Skeletal muscle cell (primary cell): ENCODE measurements at places on chromosomes 11 and 22.

DNA sequence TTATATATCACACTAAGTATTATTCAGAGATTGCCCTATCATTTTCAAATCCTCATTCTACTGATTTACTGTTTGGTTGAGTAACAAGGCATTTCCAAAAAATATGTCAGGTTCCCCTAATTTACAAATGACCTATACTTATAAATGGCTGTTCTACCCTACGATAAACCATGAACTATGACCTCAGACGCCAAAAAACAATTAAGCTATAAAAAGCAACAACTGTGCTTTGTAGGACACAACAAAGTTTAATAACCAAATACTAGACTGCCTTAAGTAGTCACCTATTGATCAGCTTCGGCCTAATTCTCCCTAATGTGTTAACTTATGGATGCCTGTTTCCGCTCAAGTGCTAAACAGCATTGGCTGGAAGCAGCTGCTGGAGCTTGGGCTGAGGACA lies 53.2 kb downstream of the PICALM start:
- no peak for DNase-seq

DNA sequence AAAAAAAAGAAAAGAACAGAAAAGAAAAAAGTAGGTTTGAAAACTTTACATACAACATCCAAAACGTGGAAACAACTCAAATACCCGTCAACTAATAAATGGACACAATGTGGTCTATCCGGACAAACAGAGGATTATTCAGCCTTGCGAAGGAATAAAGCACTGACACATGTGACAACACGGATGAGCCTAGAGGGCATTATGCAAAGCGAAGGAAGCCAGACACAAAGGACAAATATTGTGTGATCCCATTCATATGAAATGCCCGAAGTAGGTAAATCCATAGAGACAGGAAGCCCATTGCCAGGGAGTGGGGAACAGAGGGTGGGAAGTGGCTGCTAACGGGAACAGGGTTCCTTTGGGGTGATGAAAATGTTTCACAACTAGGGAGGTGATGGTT lies 11.8 kb downstream of the RFPL1 start:
- DNase-seq: no peak

DNA sequence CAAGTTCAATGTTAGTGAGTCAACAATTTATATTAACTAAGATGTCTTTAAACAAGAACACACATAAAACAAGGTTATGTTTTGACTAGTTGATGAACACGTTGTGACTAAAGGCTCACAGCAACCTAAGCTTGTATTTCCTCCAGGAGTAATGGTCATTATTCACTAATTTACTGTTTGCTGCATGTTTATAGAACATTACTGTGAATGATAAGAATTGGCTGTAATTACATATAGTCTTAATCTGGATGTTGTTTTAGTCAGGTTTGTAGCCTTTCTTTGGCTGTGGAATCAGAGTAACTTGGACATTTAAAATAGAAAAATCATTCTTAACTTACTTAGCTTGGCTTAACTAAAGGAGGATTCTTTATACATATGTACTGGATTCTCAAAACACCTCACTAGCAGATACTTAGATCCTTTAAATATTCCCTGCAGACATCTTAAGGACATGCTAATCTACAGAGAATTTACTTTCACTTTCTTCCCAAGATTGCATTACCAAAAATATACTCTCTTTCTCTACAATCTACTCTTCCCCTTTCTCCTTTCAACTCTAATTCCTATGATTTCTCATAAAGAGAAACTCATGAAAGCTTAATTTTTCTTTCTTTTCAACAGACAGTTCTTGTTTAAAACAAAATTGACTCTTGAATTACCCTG lies 319.7 kb upstream of the CTSC start:
- DNase-seq: no peak

GRCh38 chr11:45599161-45599943 lies 66.1 kb downstream of the CHST1 start:
- DNase-seq: no peak

GRCh38 chr22:23071230-23072076 lies 1.1 kb downstream of the GNAZ start:
- no peak for DNase-seq

- no peak for DNase-seq
These were observed 14.2 kb downstream of the ZBTB44 start for GRCh38 chr11:130300567-130300966.

GRCh38 chr11:70146299-70146698 lies 56.8 kb upstream of the FADD start:
- no peak for DNase-seq

GRCh38 chr11:74397501-74398243 lies 561 bp downstream of the PGM2L1 start:
- DNase-seq: no peak

GRCh38 chr22:50271519-50271970 lies 1.4 kb upstream of the MAPK11 start:
- DNase-seq: no peak

- DNase-seq: no peak
These were observed 5.5 kb upstream of the MYO18B start for GRCh38 chr22:25736378-25737011.

DNA sequence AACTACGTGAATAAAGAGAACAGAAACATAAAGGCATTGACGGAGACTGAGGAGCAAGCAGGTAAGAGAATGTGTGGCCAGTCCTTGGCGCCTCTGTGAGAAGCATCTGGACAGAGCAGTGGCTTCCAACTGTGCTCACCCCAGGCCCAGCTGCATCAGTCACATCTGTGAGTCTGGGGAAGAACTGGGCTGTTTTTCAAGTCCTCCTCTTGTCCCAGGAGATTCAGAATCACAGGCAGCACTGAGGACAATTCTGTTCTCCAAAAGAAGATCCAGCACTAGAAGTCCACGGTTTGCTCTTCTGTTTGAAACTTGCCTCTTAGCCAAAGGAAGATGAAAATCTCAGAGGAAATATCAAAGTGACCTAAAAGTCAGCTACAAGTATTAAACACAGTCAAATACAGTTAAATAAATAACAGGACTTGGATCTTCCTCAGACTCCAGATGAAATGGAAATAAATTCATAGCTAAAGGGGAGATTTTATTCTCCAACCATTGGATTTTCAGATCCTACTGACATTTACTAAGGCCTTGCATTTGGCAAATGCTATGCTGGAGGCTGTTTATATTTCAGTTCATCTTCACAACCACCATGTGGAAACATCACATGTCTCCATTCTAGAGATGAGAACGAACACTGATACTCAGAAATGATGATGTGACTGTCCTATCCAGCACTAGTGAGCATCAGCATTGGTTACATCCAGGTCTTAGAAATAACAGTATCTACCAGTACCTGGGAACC lies 14.1 kb downstream of the FAM181B start:
- no peak for DNase-seq

DNA sequence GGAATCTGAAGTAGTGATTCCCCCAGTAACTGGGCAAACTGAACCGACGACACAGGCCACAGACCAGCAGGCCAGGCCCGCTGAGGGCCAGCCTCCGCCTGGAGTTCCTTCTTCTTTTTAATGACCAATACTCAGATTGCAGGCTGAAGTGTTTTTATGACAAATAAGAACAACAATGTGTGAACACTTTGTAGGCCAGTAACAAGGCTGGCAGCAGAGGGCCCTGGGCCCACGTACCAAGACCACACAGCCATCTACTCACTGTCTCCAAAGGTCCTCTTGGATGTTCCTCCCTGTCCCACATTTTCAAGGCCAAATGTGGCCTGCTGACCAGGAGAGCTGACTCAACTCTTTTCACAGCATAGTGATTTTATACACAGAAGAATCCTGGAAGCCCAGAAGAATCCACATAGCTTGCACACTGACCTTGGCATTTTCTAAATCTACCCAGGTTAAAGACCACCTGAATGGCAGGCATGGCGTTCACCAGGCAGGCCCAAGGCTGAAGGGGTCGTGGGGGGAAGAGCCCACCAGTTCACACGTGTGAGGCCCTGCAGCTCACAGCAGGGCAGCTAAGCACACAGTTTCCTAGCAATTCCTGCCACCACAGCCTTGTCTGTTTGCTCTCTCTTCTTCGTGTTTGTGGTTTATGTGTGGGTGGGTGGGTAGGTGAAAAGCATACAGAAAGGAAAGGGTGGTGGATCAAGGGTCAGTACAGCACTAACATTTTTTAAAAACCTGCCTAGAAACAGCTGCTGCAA lies 13.3 kb downstream of the SMCO4 start:
- no peak for DNase-seq

DNA sequence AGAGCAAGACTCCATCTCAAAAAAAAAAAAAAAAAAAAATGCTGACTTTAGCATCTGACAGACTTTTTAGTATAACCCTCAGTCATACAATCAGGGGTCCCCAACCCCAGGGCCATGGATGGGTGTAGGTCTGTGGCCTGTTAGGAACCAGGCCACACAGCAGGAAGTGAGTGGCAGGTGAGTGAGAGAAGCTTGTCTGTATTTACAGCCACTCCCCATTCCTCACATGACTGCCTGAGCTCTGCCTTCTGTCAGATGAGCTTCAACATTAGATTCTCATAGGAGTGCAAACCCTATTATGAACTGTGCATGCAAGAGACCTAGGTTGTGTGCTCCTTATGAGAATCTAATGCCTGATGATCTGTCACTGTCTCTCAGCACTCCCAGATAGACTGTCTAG lies 3.3 kb downstream of the FAM227A start:
- DNase-seq: no peak

DNA sequence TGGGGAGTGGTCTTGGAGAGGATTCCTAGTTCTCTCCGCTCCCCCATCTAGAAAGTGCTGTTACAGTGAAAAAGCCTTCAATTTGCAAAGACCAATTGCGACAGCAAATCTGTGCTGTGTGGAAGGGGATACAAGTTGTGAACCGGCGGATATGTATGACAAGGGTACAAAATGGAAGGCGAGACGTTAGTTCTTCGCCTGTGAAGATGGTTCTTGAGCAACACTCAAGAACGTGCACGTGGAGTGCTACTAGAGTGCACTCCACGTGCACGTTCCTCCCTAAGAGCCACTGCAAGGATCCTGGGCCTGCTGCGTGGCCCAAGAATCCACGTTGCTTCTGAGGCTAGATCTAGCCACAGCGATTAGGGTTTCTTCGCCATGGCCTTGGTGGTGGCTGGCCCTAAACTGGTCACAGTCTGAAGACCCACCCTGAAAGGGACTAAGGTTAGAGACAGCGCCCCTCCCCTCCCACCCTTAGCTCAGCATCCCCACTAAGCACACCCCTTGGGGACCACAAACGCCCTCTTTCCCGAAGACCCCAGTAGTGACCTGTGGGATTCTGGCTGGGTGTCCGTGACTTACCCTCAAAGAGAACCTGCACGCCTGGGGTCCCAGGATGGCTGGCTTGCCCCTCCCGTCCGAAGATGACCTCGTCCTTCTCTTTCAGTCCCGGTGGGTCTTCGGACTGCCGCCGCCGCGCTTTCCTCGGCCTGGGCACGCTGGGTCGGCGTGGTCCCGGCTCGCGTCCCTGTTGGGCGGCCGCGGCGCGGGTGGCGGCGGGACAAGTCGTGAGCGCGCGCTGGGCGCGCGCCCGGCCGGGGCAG lies 519 bp upstream of the PDE3B start:
- no peak for DNase-seq

- no peak for DNase-seq
These were observed 13.4 kb upstream of the CTSD start for GRCh38 chr11:1776944-1777715.

DNA sequence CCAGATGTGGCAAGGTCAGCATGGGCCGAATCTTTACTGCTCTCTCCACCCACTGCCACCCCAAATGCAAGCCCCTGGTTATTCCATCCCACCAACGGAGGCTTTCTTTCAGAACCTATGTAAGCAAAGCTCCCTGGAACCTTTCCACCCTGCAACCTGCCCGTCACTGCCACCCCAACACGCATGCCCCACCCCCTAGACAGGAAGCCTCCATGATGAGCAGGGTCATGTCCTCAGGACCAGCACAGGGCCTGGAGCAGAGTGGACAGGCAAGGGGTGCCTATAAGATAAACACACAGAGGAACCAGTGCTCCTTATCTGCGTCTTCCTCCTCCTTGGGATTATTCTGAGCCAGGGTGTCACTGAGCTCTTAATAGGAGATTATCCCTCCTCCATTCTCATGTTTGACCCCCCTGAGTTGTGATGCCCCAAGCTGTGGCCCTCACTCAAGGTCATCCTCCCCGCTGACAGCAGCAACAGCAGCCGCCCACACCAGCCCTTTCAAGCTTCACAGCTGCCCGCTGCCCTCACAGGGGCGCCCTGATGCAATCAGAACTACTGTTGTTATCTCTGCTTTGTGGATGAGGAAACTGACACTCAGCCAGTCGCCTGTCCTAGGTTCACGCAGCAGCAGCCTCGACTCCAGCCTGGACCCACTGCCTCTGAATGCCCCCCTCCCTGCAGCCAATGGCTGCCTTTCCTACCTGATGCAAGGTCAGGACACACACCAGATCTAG lies 647.3 kb downstream of the TBC1D22A start:
- DNase-seq: no peak

GRCh38 chr22:28268171-28268570 lies 349.1 kb upstream of the PITPNB start:
- DNase-seq: no peak

DNA sequence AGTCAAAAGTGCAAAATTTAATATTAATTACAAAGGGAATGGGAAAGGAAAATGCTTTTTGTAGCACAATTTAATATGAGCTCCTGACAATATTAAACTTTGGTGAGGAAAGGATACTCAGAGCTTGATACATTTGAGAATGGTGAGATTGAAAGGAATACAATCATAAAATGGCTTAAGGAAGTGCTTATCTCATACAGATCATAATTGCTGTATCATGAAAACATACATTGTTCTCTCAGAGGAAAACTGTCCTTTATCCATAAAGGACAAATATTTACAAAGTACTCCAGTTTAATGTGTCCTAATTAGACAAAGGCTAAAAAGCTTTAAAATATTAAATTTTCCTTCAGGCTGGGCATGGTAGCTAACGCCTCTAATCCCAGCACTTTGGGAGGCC lies 260.4 kb downstream of the TMEM135 start:
- no peak for DNase-seq

GRCh38 chr11:64870176-64870892 lies 8.1 kb downstream of the EHD1 start:
- no peak for DNase-seq

GRCh38 chr11:134017511-134018430 lies 51.1 kb upstream of the JAM3 start:
- DNase-seq: no peak

DNA sequence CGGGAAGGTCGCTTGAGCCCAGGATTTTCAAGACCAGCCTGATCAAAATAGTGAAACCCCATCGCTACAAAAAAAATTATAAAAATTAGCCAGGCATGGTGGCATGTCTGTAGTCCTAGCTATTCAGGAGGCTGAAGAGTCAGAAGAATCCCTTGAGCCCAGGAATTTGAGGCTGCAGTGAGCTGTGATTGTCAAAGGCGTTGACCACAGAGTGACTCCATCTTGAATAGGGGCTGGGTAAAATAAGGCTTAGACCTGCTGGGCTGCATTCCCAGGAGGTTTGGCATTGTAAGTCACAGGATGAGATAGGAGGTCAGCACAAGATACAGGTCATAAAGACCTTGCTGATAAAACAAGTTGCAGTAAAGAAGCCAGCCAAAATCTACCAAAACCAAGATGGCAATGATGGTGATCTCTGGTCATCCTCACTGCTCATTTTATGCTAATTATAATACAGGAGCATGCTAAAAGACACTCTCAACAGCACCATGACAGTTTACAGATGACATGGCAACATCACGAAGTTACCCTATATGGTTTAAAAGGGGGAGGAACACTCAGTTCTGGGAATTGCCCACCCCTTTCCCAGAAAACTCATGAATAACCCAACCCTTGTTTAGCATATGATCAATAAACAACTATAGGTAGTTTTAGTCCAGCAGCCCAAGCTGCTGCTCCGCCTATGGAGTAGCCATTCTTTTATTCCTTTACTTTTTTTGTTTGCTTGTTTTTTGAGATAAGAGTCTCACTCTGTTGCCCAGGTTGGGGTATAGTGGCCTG lies 2.8 kb upstream of the RDX start:
- no peak for DNase-seq

- no peak for DNase-seq
These were observed 2.1 kb upstream of the CBL start for GRCh38 chr11:119204066-119204465.
